ENCODE measurements at places on chromosomes 3 and 15.

GRCh38 chr15:58332676-58333400 lies 99.0 kb upstream of the LIPC start:
- no peak for DNase-seq

GRCh38 chr3:1696669-1697275 lies 401.9 kb upstream of the CNTN4 start:
- DNase-seq, result no peak

DNA sequence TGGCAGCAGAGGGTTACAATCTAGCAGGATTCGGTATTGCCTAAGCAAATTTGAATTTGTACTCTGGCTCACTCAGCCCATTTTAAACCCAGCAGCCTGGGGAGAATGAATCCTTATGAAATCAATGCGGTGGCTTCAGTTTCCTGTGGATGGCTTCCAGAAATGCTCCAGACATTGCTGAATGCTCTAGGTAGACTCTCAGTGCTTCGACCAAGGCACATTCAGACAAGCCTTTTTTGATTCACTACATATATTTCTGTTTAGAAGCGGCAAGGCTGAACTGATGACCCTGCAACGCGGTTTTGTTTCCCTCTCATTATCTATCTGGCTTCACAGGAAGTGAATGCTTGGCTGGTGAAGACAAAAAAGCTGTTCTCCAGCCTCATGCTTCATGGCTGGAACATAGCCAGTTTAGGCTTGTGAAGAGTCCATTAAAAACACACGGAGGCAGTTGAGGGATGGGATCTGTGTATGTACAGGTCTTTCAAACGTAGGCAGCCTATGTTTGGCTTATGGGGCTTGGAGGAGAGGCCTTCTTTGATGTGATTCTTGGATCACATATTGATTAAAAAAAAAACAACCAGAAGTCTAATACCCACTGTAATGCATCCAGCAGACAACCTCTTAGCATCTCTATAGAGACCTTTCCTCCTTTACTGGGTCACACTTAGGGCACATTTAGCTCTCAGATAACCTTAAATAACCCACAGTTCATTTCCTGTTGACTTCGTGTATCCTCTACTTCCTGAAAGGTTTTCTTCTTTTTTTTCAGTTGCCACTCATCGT lies 400.2 kb upstream of the TBL1XR1 start:
- peak; percentile 76 for DNase-seq

DNA sequence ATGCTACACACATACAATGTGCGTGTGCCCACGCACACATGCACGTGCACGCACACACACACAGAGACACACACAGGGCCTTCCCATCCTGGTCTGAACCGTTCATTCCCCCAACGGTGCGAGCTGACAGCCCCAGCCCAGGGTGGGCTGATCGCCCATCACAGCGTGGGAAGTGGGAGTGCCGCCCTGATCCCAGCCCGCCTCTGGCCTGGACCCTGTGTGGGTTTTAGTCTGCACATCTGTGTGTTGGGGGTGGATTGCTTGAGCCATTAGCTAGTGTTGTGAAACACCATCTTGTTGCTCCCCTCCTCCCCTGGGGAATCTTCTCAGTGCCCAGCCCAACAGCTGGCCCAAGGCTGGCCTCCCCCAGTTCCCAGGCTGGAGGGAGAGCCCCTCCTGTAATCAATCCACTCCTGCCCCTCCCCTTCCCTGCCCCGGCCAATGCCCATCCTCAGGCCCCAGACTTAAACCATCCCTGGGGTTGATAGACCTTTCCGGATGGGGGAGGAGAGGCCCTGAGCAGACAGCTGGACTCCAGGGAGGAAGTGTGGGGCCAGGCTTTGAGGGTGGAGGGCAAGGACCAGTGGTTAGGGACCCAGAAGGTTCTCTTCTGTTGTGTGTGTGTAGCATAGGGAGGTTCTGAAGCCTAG lies 8.3 kb downstream of the SEMA3G start:
- DNase-seq, result no peak

DNA sequence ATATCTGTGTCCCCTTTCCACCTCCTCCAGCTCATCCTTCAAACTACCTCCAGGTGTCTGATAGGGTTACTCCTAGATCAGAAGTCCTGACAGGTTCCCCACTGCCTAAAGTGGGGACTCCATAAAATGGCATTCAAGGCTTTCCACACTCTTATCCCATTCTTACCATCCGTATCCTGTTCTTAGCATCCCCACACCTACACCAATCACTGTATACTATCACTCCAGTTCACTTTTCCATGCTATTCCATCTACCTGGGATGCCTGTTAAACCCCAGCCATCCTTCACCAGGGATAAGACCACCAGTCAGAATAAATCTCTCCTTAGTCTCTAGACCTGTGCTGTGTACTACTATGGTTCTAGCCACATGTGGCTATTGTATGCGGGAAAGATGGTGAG lies 19.1 kb downstream of the SSR3 start:
- no peak for DNase-seq

DNA sequence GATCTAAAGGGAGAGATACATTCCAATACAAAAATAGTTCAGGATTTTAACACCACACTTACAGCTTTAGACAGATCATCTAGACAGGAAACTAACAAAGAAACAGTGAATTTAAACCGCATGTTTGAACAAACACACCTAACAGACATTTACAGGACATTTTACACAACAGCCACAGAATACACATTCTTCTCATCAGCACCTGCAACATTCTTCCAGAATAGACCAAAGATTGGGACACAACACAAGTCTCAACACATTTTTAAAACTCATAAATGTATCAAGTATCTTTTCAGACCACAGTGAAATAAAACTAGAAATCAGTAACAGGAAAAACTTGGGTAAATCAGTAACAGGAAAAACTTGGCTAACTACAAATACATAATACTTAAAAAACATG lies 256.3 kb downstream of the MCTP2 start:
- DNase-seq, result no peak

- peak; percentile 10 for DNase-seq
Measured at GRCh38 chr3:49673121-49673714, 933 bp upstream of the APEH start.

DNA sequence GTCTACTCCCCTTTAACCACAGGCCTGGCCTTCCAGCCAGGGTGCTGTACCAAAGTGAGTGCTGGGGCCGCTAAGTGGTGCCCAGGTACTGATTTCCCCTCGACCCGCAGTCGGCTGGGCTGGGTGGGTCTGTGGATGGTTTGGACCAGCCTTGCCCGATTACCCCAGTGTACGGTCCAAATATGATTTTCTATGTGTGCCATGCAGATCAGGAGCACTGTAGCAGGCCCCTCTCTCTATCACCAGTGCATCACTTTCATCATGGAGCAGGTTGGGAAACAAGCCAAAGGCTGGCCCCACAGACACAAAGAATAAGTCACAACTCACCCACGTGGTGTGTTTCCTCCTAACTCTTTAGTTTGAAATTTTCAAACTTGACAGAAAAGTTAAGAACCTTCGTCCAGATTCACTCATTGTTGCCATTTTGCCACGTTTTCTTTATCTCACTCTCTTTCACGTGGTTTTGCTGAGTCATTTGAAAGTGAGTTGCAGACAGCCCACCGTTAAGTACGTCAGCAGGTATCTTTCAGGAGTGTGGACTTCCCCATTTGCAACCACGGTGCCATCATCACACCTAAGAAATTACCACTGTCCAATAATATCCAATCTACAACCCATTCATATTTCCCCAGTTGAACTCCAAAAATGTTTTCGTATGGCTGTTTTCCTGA lies 37.0 kb downstream of the ZNF710 start:
- DNase-seq, result no peak

- DNase-seq, result no peak
Measured at GRCh38 chr15:34606545-34606944, 23.1 kb upstream of the GOLGA8B start.

DNA sequence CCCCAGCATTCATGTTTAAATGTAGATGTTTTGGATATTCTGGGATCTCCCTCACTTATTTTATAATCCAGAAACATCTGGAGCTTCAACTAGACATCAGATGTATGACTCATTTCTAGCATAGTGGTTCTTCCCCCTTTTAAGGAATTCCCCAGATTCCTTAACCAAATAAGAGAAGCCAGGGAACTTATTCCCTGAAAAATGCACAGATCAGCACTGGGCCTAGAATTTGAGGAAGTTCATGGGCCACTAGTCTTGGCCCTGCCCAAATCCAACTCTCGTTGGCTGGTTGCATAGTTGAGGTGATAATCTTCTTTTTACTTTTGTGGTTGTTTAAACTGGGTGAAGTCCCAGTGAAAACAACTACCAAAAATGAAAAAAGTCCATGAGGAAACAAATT lies 20.4 kb downstream of the RARRES1 start:
- DNase-seq, result no peak

GRCh38 chr3:185729337-185730055 lies 95.3 kb downstream of the IGF2BP2 start:
- DNase-seq, result no peak

DNA sequence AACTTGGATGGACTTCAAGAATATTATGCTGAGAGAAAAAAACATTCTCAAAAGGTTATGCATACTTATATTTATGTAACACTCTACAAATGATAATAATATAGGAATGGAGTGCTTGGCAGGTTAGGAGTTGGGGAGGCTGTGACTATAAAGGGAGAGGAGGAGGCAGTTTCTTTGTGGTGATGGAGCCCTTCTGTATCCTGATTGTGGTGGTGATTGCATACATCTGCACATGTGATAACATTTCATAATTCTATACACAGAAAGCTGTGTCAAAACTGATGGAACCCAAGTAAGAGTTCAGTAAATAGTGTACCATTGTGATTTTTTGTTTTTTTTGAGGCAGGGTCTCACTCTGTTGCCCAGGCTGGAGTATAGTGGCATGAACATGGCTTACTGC lies 31.7 kb upstream of the FAM3D start:
- DNase-seq, result no peak

- no peak for DNase-seq
Measured at GRCh38 chr3:70298385-70298784, 14.1 kb downstream of the MDFIC2 start.

DNA sequence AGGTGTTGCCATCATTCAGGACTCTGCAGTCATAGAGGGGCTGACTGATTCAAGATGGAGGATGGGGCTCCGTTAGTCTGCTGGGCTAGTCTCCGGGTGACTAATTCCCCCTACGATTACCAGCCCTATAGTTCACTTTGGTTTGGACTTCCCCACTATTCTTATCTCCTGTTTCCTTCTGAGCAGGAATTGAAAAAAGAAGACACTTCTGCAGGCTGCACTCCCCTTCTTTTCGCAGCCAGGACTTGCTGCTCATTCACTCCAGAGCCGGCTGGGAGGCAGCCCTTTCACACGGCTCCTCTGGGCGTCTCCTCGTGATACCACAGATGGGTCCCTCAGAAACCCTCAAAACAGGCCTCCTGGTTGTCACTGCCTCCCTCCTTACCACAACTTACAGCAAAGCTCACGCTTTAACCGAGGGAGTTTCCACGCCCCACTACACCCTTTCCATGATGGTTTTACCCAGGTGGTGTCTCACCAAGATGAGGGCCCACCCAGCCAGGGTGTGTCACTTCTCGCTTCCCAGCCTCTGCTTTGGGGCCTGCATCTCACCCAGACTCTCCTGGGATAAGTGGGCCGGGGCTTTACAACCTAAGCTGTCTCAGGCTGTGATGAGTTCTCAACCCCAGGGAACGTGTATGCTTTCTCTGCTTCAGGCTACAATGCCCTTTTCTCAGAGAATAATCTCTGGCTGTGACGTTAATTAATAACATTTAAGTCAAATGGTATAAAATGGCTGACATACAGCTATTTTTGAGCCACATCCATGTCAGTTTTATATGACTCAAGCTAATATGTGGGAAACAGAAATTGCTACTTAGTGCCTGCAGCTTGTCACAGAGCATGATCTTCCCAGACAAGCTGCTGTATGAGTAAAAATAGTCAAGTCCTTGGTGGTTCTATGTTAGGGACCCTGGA lies 11.9 kb downstream of the CX3CR1 start:
- DNase-seq, result no peak

- DNase-seq, result no peak
Measured at GRCh38 chr15:62913246-62913645, 129.3 kb upstream of the TPM1 start.
